ENCODE measurements at places on chromosomes 6 and 20.

GRCh38 chr6:8855411-8855810, 420.1 kb upstream of the SLC35B3 start:
- peak; percentile 83 for DNase-seq

- DNase-seq: no peak
Observed at GRCh38 chr6:167580619-167580911, 246.1 kb upstream of the AFDN start.

DNA sequence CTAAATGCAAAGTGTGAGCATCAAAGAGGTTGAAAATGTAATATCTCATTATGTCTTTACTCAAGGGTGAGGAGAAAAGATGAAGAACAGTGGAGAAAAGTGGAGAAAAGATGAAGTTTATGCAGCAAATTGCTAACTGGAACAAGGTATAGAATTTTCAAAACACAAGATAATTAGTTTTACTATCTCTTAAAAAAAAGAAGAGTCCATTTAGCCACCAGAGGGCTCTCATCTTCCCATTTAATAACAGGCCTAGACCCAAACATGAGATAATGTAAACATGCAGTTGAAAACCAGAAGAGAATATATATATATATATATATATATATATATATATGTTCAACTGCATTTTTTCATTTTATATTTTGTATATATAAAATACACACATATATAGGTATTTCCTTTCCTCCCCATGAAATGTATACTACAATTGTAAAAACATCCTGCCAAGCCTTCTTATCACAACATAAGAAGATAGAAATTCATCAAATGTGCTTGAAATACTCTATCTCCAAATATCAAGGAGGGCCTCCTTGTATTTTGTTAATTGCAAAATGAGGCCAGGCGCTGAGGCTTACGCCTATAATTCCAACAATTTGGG, 78.4 kb downstream of the ADTRP start:
- DNase-seq: peak; percentile 71

- DNase-seq: no peak
Observed at GRCh38 chr20:18405826-18406225, 61.0 kb downstream of the DZANK1 start.

GRCh38 chr6:12114055-12114503, 102.0 kb downstream of the HIVEP1 start:
- DNase-seq: no peak

GRCh38 chr6:111713236-111713635, 107.6 kb upstream of the TRAF3IP2 start:
- DNase-seq: no peak

DNA sequence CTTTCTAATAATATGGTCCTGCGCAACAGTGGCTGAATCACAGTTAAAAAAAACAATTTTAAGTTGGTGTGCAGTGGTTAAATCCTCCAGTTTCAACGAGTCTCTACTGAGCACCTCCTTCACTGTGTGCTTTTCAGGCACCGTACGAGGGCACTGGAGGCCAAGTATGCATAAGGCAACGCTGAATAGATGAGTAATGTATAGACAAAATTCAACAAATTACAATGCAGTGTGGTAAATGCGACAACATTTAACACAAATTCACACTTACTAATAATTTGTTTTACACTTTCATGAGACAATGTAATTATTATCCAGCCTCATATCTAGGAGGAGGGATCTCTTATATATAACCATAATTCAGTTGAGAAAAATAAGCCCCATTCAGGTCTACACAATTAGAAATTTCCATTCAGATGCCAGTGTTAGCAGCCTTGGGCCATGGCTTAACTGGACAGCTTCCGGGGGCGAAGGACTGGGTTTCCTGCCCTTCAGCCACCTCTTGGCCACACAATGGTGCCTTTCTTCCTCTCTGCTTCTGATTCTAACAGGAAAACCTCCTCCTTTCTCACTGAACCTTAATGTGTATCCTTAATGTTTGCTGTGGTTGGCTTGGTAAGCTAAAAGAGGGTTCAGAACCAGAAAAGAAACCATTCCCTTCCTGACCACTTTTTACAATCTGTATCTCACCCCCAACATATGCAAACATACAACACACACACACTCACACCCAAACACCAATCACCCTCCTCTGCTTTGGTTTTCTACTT, 51.9 kb downstream of the B4GALT5 start:
- no peak for DNase-seq

- peak; percentile 76 for DNase-seq
Observed at GRCh38 chr20:59782986-59783640, 150.3 kb downstream of the SYCP2 start.

GRCh38 chr6:162090734-162091133, 636.8 kb downstream of the PRKN start:
- no peak for DNase-seq

DNA sequence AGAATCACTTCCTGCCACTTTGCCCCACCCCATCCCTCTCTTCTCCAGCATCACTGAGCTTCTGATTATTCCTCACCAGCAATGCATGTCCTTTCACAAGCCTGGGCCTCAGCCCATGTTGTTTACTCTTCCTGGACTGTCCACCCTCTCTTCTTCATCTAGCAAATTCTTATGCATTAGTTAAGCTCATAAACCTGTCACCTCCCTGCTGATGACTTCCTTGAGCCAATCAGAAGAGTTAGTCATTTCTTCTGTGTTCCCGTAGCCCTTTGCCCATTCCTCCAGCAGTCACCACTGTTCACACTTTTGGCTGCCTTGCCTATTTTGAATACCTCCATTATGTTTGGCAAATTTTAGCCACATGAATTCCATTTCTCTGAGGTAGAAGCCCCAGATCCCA, 4.1 kb upstream of the CRYBG1 start:
- no peak for DNase-seq

- DNase-seq: no peak
Observed at GRCh38 chr6:151690768-151691562, 116.5 kb upstream of the ESR1 start.

- DNase-seq: peak; percentile 43
Observed at GRCh38 chr20:25253606-25254275, 5.9 kb downstream of the PYGB start.

- DNase-seq: no peak
Observed at GRCh38 chr6:147972448-147972847, 370.2 kb upstream of the SASH1 start.

DNA sequence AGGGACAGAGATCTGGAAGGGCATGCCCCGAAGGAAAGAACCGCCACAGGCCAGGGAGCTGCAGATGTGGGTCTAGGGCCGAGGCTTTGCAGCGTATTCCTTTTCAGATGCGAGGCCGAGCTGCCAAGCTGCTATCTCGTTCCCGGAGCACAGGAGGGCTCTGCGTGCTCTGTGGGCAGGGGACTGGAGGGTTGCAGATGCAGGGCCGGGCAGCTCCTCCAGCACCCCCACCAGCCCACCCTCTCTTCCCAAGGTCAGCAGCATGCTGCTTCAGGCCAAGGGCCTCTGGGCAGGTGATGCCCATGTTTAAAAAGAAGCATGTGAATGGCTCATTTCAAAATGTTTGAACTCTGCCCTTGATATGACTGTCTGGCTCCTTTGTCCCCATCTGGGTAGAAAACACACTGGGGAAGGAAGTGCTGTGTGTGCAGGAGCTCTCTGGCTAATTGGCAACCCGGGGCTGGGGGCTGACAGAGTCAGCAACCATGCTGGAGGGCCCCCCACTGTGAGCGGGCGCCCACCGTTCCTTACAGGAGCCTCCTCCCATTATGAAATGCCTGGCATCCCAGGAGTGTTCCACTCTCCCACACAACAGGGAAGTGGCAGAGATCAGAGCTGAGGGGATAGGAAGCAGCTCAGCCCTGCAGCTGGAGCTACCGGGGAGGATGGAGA, 353.3 kb downstream of the ZFAND3 start:
- no peak for DNase-seq

DNA sequence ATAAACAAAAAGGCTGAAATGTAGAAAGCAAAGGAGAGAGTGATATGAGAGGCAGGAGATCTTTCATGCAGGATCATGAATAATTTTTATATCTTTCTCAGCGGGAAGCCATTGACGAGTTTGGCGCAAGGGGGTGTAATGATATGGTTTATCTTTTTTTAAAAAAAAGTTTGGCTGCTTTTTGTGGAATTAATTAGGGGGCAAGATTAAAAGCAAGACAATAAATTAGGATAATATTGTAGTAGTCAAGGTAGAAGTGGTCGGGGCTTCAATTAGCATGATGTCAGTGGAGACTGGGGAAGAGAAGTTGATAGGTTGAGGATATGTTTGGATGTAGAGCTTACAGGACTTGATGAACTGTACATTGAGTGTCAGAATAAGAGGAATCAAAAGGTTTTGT, 4.0 kb downstream of the SENP6 start:
- no peak for DNase-seq

- no peak for DNase-seq
Observed at GRCh38 chr6:57315851-57316250, 1.6 kb upstream of the PRIM2 start.

- DNase-seq: no peak
Observed at GRCh38 chr20:46931699-46932098, 37.1 kb downstream of the EYA2 start.

- DNase-seq: no peak
Observed at GRCh38 chr20:37542281-37542680, 14.6 kb upstream of the BLCAP start.

GRCh38 chr6:131331873-131332781, 196.9 kb downstream of the AKAP7 start:
- no peak for DNase-seq

- DNase-seq: peak; percentile 22
Observed at GRCh38 chr6:169738204-169738975, 13.0 kb downstream of the DYNLT2 start.

All from NB4 (cell line).